ENCODE measurements at places on chromosomes 11 and 22. TPM values are rescaled to one million over a fixed set of nuclear protein-coding genes. Genes with fewer than 3 reads are reported as not detected.

Gene NNMT
- 925 TPM for total RNA-seq

Gene IL18
- 29.0 TPM for total RNA-seq

Gene APOL1
- 8.3 TPM for total RNA-seq

Gene CXCR5
- total RNA-seq, result not detected

Gene SLCO2B1
- total RNA-seq, result 160 TPM

Gene DDI1
- not detected for total RNA-seq

Gene E2F8
- total RNA-seq, result not detected

Gene LINC01488
- not detected for total RNA-seq

Gene SC5D
- 34.9 TPM for total RNA-seq

GRCh38 chr11:1638344-1638743 lies 8.8 kb downstream of the KRTAP5-5 start:
- no peak for DNase-seq
- H3K4me1 ChIP-seq, result no peaks in the 10 kb centered on the region
- no peak overlapping the region for H3K27ac ChIP-seq
- H3K36me3 ChIP-seq, result no peaks in the 10 kb centered on the region

GRCh38 chr11:12017865-12018453 lies 9.5 kb upstream of the DKK3 start:
- no peak overlapping the region for H3K4me3 ChIP-seq
- no peaks in the 10 kb centered on the region for H3K27me3 ChIP-seq
- H3K36me3 ChIP-seq, result no peaks in the 10 kb centered on the region
- no peak for DNase-seq
- H3K27ac ChIP-seq, result peak overlapping the region; percentile 81

DNA sequence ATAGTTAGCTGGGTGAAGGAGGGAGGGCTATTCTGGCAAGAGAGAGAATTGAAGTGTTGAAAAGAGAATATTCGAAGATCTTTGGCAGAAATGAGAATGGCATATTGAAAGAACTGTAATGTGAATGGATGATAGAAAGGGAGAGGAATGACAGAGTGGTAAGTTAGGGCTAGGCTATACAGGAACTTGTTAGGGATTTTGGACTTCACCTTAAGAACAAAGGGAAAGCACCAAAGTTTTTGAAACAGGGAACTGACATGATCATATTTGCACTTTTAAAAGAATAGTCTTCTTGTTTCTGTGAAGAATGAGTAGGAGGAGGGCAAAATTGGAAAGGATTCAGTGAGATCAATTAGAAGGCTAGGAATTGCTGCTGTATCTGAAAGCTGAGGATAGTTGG lies 119.3 kb downstream of the METTL15 start:
- H3K36me3 ChIP-seq, result no peaks in the 10 kb centered on the region
- no peak overlapping the region for H3K27ac ChIP-seq
- no peak for DNase-seq
- H3K4me1 ChIP-seq, result peaks cover 10% of the 10 kb centered on the region

- no peaks in the 10 kb centered on the region for H3K36me3 ChIP-seq
- H3K4me3 ChIP-seq, result no peak overlapping the region
- no peak overlapping the region for H3K27ac ChIP-seq
- no peak for DNase-seq
Observed at GRCh38 chr11:20611445-20611844, 12.0 kb downstream of the SLC6A5 start.

DNA sequence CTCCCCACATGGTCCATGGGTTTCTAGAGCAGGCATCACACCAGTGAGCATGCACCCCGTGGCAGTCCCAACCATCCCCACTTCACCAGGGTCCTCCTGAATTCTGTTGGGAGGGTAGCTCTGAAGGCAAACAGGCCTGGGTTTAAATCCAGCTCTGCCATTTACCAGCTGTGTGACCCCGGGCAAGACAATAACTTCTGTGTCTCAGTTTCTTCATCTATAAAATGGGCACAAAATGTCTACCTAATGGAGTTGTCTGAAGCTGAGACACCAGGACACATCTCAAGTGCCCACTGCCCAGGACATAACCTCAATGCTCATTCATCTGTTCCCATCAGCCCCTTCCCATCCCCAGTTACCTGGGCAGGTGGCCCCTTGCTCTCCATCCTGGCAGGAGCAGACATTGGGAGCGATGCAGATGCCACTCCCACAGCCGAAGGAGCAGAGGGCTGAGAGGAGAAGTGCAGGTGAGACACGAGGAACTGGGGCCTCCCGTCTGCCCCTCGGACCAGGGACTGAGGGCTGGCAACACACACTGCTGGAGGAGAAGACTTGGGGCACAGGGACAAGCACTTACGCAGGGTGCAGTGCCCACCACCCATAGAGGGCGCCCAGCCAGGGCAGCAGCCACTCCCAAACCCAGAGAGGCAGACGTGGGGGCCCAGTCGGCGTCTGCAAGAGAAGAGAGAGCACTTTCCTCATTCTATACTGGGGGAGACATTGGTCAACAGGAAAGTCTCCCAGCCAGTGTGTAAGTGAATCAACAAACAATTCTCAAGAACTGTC lies 4.0 kb downstream of the VWCE start:
- H3K27ac ChIP-seq, result no peak overlapping the region
- H3K36me3 ChIP-seq, result no peaks in the 10 kb centered on the region
- H3K27me3 ChIP-seq, result no peaks in the 10 kb centered on the region
- peaks cover 20% of the 10 kb centered on the region for H3K4me1 ChIP-seq
- no peak overlapping the region for H3K4me3 ChIP-seq

GRCh38 chr11:65695459-65696241 lies 16.4 kb upstream of the KAT5 start:
- no peaks in the 10 kb centered on the region for H3K36me3 ChIP-seq
- peaks cover 8% of the 10 kb centered on the region for H3K4me1 ChIP-seq
- no peak overlapping the region for H3K27ac ChIP-seq
- no peak for DNase-seq
- no peaks in the 10 kb centered on the region for H3K27me3 ChIP-seq
- no peak overlapping the region for H3K4me3 ChIP-seq

DNA sequence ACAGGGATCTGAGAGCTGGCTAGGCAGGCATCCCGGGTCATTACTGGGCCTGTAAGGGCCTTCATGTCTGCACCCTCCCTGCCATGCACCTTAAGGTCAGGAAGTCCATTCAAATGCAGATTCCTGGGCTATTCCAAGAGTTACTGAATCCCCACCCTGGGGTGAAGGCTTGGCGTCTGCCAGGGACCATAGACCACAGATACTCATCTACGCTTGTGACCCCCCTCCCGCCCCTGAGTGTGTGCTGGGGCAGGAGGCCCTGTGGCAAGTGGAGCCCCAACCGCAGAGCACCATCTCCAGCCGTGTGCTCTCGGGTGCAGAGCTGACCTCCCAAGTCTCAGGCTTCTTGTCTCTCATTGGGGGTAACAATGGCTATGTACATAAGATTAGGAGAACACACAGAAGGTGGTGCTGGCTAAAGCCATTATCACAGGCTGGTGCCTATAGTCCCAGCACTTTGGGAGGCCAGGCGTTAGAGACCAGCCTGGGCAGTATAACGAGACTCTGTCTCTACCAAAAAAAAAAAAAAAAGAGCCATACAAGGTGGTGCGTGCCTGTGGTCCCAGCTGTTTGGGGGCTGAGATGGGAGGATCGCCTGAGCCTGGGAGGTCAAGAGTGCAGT lies 19.1 kb upstream of the KCNQ1OT1 start:
- no peak overlapping the region for H3K27ac ChIP-seq
- H3K27me3 ChIP-seq, result no peaks in the 10 kb centered on the region
- DNase-seq, result no peak
- no peaks in the 10 kb centered on the region for H3K36me3 ChIP-seq

- no peak for DNase-seq
- no peak overlapping the region for H3K4me3 ChIP-seq
- H3K27me3 ChIP-seq, result no peaks in the 10 kb centered on the region
- H3K4me1 ChIP-seq, result no peaks in the 10 kb centered on the region
- H3K36me3 ChIP-seq, result no peaks in the 10 kb centered on the region
- no peak overlapping the region for H3K27ac ChIP-seq
Observed at GRCh38 chr11:8784954-8785353, 102.4 kb downstream of the RPL27A start.

DNA sequence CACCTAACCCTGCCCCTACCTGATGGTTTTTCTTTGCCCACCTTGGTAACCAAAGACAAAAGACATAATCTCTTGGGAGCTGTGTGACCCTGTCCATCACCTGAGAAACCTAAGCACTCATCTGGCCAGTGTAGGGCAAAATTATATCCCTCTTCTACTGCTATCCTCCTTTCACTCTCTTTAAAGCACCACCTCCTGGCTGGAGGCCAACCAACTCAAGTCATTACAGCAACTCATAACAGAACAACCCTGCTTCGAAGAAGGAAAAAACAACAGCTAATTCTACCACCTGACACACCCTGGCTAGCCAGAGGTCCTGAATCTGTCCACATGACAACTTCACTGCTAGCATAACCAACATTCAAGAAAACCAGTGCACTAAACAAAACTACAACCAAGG lies 45.5 kb downstream of the GAS2 start:
- no peaks in the 10 kb centered on the region for H3K27me3 ChIP-seq
- no peaks in the 10 kb centered on the region for H3K36me3 ChIP-seq
- H3K4me1 ChIP-seq, result no peaks in the 10 kb centered on the region
- DNase-seq, result no peak
- no peak overlapping the region for H3K27ac ChIP-seq
- no peak overlapping the region for H3K4me3 ChIP-seq

DNA sequence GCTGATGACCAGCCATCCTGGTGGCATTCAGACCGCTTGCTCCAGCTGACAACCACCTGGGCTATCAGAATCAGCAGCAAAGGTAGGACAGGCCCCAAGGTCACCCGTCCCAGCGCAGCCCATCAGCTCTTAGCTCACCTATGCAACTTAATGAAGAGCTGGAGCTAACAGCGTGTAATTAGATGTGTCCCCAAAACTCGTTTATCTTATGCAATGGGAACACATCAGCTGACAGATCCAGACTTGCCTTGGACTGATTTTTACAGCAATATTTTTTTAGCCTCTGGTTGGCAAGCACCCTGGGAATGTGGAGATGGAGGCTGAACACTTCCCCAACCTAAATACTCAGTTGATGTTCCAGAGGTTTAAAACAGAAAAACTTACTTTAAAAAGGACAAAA lies 76.0 kb downstream of the PACSIN2 start:
- no peak overlapping the region for H3K4me3 ChIP-seq
- H3K4me1 ChIP-seq, result peaks cover 4% of the 10 kb centered on the region
- H3K27me3 ChIP-seq, result no peaks in the 10 kb centered on the region
- no peak for DNase-seq
- H3K27ac ChIP-seq, result no peak overlapping the region

DNA sequence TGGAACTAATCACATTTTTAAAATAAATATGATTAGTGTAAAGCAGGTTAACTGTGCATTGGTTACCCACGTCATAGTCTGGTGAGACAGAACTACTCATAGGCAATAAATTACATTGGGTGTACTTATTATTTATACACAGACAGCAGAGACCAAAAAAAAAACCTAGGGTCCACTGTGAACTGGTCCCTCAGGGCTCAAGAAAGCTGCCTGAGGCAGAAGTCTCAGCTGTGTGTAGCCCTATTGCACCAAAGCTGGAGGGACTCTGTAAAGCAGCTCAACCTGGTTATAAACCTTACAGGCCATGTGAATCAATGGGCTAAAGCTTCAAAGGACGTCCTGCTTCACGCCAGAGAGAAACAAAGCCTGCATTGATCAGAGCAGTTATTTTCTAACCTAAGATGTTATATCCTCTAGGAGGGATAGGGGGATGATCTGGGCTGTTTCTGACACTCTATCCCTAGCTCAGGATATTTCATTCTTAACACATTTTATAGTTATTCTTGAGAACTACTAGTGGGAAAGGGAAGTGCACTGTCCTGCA lies 432.2 kb upstream of the ANO3 start:
- H3K27ac ChIP-seq, result no peak overlapping the region
- H3K4me1 ChIP-seq, result no peaks in the 10 kb centered on the region
- DNase-seq, result no peak

- no peaks in the 10 kb centered on the region for H3K27me3 ChIP-seq
- no peak overlapping the region for H3K4me3 ChIP-seq
- no peak for DNase-seq
- H3K4me1 ChIP-seq, result no peaks in the 10 kb centered on the region
Observed at GRCh38 chr11:128244871-128245270, 342.5 kb downstream of the ETS1 start.

DNA sequence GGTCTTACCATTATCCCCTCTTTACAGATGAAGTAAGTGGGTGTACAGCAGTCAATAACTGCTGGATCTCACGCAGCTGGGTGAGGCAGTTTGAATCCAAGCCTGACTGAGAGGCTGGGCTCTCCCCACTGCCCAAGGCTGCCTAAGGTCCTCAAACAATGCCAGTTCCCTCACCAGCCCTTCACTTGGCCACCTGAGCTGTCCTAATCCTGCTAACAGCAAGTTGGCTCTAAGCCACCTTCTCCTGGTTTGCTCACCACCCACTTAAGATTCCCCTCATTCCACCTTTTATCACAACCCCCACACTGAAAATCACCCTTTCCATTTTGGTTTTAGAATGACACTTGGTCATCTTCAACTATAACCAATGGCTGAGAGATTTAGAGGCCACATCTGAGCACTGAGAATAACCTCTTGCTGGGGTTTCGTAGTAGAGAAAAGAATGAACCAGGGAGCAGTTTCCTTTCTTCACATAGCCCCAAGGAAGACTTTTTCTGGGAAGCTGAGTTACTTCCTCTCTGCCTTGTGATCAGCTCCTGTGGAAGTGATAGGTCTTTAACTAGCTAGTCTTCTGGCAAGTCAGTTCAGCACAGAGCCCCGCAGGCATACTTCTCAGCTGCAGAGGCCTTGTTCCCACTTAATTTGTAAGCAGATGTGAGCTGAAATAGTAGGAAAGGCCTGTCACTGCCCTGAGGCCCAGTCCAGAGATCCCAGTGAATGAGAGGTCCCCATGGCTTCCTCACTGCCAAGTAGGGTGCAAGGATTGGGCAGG lies 57.8 kb upstream of the TTC12 start:
- H3K27ac ChIP-seq, result no peak overlapping the region
- peaks cover 18% of the 10 kb centered on the region for H3K36me3 ChIP-seq
- no peak for DNase-seq
- no peak overlapping the region for H3K4me3 ChIP-seq
- no peaks in the 10 kb centered on the region for H3K4me1 ChIP-seq
- H3K27me3 ChIP-seq, result no peaks in the 10 kb centered on the region

GRCh38 chr22:40276996-40277823 lies 69.1 kb upstream of the ADSL start:
- peak overlapping the region; percentile 92 for H3K27ac ChIP-seq
- H3K27me3 ChIP-seq, result no peaks in the 10 kb centered on the region
- H3K4me3 ChIP-seq, result peak overlapping the region; percentile 26
- peaks cover 9% of the 10 kb centered on the region for H3K4me1 ChIP-seq

- DNase-seq, result no peak
- H3K36me3 ChIP-seq, result no peaks in the 10 kb centered on the region
- peak overlapping the region; percentile 55 for H3K27ac ChIP-seq
- no peak overlapping the region for H3K4me3 ChIP-seq
Observed at GRCh38 chr11:12167061-12168000, 56.9 kb downstream of the MICAL2 start.

- no peaks in the 10 kb centered on the region for H3K36me3 ChIP-seq
- DNase-seq, result peak; percentile 7
- no peaks in the 10 kb centered on the region for H3K27me3 ChIP-seq
- no peak overlapping the region for H3K4me3 ChIP-seq
- H3K27ac ChIP-seq, result no peak overlapping the region
- peaks cover 54% of the 10 kb centered on the region for H3K4me1 ChIP-seq
Observed at GRCh38 chr11:69004411-69005182, 8.4 kb downstream of the MRGPRF start.

GRCh38 chr11:58926251-58926650 lies 13.0 kb upstream of the GLYATL1 start:
- no peaks in the 10 kb centered on the region for H3K36me3 ChIP-seq
- H3K4me3 ChIP-seq, result no peak overlapping the region
- no peaks in the 10 kb centered on the region for H3K27me3 ChIP-seq
- H3K27ac ChIP-seq, result no peak overlapping the region
- H3K4me1 ChIP-seq, result no peaks in the 10 kb centered on the region

GRCh38 chr11:11960687-11961086 lies 47.7 kb downstream of the DKK3 start:
- H3K36me3 ChIP-seq, result no peaks in the 10 kb centered on the region
- no peak for DNase-seq
- H3K27ac ChIP-seq, result no peak overlapping the region
- no peak overlapping the region for H3K4me3 ChIP-seq

Data from tibial nerve (tissue), 4 donors.